Effector memory CD8-positive, alpha-beta T cell (primary cell): ENCODE measurements at places on chromosomes 3 and 15.

GRCh38 chr3:67901681-67902080 lies 247.3 kb upstream of the SUCLG2 start:
- no peak for DNase-seq

DNA sequence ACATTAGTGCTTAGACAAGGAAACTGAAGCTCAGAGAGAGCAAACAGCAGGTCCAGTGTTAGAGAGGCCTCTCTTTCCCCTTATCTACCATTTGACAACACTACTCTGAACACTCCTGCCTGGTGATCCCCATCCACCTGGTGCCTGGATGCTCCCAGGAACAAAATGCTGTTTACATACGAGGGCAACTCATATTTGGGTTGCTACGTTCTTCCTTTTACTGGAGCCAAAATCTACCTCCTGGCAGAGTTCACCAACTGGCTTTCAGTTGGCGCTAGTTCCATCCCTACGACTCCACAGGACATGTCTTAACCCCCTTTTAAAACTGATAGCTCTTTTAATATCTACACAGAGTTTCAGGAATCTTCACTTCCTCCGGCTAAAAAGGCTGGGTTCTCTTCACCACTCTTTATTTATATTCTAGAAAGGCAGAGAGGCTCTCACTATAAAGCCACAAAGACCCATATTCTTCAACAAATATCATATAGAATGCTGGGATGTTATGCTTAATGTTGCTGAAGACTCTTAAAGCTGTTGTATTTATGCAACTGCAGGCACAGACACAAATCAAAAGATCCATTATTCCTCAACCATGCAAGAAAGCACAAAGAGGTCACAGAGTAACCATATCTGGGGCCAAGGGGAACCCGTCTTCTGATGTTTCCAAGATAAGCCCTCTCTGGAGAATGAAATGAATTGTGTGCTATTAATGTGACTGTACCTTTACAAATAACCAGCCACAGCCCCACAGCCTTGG lies 47.9 kb downstream of the CCNB2 start:
- no peak for DNase-seq

- no peak for DNase-seq
These were observed 52.9 kb upstream of the ARL6 start for GRCh38 chr3:97711654-97712053.

DNA sequence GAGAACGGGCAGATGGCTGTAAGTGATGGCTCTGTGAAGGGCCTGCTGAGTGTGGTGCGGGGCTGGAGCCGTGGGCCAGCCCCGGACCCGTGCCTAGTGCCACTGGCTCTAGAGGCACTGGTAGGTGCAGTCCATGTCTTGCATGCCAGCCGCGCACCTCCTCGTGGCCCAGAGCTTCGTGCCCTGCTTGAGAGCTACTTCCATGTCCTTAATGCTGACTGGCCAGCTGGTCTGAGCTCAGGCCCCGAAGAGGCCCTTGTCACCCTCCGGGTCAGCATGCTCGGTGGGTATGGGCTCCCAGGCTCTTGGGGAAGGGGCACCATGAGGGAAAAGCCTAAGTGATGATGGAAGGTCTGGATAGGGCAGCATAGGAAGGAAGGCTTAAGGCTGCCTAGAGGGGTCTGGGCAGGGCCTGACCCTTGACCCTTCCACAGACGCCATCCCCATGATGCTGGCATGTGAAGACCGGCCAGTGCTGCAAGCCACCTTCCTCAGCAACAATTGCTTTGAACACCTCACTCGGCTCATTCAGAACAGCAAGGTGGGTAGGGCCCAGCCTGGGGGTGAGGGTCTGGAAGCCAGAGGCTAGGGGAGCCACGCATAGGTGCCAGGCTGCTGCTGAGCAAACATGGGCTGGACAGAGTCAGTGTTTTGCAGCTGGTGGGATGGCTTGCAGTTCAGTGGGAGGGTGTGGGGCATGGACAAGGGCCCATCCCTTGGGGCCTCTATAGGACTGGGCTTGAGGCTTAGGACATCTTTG lies 12.1 kb downstream of the NBEAL2 start:
- DNase-seq: no peak

DNA sequence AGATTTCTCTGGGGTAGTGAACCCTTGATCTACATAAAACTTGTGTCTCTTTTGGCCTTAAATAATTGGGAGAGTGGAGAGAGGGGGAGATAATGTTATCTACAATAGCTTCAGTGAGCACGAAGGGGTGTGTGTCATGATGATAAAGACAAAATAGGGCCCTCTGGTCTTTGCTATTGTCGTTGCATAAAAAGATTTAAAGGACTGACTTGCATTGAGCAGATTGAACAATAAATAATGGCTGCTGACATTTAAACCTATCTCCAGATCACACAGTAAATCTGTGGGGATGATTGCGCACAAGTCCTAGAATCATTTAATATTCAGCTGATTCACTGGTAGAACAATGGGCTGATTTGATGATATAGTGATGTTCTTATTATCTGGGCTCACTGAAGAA lies 71.3 kb upstream of the GAP43 start:
- DNase-seq: no peak

- DNase-seq: no peak
These were observed 17.6 kb upstream of the TRAT1 start for GRCh38 chr3:108804966-108805365.
